Fibroblast of skin of left quadriceps (primary cell): ENCODE measurements at places on chromosomes 11 and 22.

DNA sequence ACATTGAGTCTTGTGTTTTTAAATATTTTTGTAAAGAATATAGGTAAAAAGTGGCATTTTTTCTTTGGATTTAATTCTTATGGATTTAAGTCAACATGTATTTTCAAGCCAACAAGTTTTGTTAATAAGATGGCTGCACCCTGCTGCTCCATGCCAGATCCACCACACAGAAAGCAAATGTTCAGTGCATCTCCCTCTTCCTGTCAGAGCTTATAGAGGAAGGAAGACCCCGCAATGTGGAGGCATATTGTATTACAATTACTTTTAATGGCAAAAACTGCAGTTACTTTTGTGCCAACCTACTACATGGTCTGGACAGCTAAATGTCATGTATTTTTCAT is 333 bp upstream of the CD3E start:
- no peak for DNase-seq

- no peak for DNase-seq
Measured at GRCh38 chr22:43500792-43501785, 89.3 kb downstream of the MPPED1 start.

DNA sequence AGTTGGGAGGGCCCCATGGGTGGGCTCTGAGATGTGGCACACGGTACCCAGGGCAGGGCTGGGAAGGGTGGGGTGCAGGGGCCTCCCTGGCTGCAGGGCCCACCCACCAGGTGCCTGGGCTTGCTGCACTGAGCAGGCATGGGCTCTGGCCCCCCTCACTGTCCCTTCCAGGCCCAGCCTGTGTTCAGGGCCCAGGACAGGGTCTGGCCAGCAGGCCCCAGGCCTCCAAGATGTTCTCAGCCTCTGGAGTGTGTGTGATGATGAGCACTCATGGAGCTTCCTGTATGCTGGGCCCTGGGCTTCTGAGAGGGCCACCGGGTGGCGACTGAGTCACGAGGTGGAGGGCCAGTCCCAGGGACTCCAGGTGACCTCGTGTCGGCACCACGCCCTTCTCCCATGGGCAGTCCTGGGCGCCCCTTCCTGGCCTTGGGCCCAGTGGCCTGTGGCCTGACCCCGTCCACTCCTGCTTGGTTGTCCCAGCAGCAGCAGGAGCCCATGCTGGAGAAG is 55.9 kb upstream of the CCDC188 start:
- no peak for DNase-seq

DNA sequence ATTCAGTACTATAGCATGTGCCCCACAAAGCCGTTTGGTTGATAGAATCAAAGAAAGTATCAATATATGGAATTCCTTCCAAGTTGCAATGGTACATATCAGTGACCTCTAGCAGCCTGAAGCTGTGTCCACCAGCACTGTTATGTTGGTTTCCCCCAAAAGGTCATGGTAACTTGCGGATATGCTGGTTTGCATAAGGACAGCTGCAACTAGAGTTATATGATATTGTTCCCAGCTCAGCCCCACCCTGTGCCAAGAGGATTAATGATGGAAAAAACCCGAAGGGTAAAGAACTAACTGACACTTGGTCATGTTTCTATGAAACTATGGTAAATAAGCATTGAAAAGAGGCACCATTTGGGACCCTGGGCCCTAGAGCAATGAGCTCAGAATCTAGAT is 93.5 kb downstream of the PDHX start:
- no peak for DNase-seq

DNA sequence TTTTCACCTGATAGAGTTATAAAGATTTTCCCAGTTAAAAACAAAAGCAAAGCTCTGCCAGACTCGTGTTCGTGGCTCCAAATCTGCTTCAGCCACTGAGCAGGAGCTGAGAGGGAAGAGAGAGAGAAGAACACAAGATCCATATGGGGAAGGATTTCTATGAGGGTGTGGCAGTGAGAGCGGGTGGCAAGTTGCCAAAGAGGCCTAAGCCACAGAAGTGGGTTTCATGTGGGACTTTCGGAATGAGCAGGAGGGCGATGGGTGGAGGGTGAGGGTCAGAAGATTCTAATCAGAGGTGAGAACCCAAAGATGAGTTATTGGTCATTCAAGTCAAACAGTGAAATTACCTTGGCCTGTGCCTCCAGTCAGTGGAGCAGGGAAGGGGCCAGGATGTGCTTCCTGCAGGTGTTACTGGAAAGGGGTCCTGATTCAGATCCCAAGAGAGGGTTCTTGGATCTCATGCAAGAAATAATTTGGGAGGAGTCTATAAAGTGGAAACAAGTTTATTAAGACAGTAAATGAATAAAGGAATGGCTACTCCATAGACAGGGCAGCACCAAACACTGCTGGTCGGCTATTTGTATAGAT is 40.5 kb upstream of the TOP3B start:
- no peak for DNase-seq

GRCh38 chr11:111759778-111760407 is 6.3 kb downstream of the PPP2R1B start:
- DNase-seq: no peak

- DNase-seq: no peak
Measured at GRCh38 chr22:29733362-29734201, 13.8 kb downstream of the CABP7 start.

- no peak for DNase-seq
Measured at GRCh38 chr11:15613251-15613650, 498.5 kb downstream of the INSC start.

DNA sequence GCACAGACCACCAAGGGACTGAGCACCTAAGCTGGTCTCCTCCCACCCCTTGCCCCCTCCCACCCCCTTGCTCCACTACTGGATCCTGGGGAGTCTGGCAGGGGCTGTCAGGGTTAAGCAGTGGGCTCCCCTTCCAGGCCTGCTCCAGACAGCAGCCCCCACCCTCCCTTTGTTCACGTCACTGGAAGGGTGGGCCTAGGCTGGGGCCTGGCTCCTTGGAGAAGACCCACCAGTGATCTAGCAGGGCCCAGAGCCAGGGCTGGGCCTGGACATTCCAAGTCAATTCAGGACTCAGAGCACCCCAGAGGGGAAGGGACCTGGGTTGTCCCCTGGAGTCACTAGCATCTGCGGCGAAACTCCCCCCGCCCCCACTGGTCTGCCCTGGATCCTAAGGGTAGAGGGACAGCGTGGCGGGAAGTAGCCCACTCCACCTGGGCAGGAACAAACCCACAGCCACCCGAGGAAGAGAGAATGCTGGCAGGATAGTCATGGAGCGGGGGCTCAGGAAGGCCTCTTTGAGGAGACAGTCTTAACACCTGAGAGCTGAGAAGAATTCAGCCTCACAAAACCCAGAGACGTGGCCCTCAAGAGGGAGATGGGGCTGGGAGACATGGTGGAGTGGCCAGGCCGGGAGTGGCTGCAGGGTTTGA is 45.8 kb downstream of the IGLL1 start:
- no peak for DNase-seq

GRCh38 chr22:22553735-22554586 is 5.1 kb downstream of the PRAME start:
- no peak for DNase-seq

GRCh38 chr11:118175993-118176777 is at the start of gene SCN2B:
Gene SCN2B (minus strand): TSS chr11:118176639. CDS start chr11:118176431, 208 bp downstream.
- DNase-seq: no peak

- peak; percentile 96 for DNase-seq
Measured at GRCh38 chr11:122197066-122197987, 81.3 kb upstream of the BLID start.

DNA sequence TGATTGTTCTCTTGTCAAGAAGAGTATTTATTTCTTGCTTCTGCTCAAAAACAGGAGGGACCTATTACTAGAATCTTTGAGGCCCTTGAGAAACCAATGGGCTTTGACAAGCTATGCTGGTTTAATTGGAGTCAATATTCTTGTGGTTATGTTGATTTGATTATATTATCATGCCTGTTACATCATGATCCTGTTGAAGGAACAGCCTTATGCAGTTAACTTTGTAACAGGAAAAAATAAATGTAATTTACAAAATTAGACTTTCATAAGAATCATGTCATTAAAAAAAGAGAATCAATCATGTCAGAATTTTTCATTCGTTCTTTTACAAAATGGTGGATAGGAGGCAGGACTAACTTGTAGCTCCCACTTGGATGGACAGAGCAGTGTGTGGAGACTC is 386.1 kb upstream of the DDI1 start:
- DNase-seq: no peak

DNA sequence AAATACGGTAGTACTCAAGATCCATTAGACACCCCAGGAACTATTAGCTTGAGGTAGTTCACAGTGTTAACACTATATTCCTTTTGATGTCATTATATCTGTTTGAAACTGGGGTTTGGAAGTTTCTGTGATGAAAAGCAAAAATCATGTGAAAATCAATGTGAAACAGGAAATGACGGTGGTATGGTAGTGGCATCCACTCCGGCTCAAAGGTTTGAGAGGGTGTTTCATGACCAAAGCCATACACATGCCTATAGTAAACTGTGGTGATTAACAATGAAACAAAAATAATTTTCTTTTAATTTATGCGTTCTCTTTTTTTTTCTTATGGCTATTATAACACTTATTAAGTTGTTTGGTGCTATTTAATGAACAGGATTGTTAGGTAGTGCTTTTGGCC is 10.9 kb downstream of the RAB38 start:
- no peak for DNase-seq

- DNase-seq: no peak
Measured at GRCh38 chr22:30880181-30880601, 88.4 kb downstream of the MORC2 start.

GRCh38 chr11:81222491-81222890 is 1511.2 kb downstream of the FAM181B start:
- no peak for DNase-seq

GRCh38 chr22:48393885-48394284 is 1433.8 kb downstream of the BRD1 start:
- no peak for DNase-seq

DNA sequence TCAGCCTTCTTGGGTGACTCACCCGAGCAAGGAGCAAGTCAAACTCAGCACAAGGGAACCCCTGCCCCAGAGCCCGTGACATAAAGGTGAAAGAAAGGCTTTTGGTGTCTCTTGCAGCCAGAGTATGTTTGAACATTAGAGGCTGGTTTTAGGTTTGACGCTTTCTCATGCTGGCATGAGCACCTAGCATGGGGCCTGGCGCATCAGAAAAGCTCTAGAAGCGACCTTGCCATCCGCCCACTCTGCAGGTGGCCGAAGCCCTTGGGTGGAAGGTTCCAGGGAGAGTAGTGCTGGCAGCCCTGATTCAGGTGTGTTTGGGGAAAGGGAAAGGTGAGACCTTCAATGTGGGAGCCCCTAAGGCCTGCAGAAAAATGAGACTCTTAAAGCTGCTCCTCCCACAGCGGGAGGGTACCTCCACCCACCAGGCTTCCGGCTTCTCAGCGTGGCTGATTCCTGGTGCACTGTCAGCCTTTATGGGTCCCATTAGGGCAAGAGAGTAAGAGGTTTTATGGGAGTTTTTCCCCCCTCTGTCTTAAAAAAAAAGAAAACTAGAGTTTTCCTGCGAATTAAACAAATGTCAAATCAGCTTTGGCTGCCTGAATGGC is 88.4 kb downstream of the GRIK4 start:
- DNase-seq: no peak

DNA sequence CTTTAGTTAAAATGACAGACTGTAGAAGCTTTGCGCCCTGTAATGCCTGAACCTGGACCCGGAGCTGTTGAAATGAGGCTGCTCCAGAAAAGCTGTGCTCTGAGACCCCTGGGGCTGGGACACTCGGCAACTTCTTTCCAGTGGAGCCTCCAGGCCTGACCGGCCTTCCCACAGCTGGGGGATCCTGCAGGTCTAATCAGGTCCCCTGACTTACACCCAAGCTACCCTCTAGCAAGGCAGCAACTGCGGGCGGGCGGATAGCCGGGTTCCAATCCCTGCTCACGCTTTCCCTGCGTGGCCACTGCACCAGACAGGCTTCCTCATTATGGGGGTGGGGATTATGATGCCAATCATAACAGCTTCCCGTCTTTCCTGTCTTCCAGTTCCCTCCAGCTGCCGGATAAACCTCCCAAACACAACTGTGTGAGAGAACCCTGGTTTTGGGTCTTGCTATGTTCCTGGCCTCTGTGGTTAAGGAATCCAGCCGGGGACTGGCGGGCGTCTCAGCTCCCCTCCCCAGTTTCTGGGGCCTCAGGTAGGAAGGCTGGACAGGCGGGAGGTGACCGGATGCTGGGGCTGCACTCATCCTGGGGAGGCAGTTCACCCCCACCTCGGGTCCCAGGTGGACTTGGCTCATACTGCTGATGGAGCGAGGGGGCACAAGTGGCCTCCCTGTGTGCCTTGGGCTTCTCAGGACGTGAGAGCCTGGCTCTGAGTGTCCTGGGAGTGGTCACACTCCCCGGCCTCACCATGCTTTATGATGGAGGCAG is 38.6 kb downstream of the PARVG start:
- DNase-seq: no peak

DNA sequence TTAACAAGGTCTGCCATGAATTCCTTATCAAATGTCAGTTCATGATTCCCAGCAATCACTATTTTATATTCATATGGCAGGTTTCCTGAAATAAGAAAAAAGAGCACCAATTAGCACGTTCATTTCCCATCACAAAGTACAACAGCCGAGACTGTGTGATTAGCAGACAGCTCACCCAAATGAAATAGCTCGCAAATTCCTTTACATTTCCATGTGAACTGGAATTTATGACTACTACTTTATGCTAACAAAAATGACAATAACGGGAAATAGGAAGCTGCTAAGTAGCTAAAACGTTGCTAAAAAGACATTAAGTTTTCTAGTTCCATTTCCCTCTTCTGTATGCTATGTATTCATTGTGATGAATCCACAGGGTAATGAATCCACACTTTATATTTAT is 90.7 kb downstream of the MPPED2 start:
- no peak for DNase-seq

- DNase-seq: no peak
Measured at GRCh38 chr11:57974848-57975601, 48.7 kb upstream of the OR9Q1 start.

DNA sequence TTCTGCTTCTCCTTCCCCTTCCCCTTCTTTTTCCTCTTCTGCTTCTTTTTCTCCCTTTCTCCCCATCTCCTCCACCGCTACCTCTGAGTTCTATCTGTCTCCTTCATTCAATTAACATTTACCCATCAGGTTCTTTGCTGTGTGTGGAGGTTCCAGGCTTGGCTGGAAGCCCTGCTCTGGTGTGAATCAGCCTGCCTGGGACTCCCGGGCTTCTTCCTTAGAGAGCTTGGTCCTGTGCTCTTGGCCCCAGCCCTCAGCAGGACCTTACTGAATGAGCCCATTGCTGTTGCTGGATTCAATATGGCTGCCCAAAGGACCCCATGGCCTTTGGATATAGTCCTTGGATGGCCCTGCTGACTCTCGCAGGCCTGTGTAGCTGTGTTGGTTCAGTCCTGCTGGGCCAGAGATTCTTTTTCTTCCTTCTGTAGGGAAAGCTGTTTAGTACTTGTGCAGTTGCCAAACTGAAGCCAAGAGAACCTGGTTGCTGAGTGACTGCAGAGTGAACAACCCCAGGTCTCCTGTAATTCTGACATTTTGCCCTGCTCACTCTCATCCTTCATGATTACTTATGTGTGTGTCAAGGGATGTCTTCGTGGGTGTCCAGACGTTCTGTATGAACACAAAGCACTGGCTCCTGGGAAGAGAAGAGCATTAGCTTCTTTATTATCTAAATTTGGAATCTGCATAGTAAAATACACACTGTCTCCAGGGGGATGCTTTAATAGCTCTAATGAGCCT is 81.0 kb upstream of the ZBED5 start:
- DNase-seq: no peak
